ENCODE measurements at places on chromosomes 2 and 18.

- DNase-seq, result no peak
These were observed 63.6 kb upstream of the SIX2 start for GRCh38 chr2:45072862-45073237.

- DNase-seq, result no peak
These were observed 552.9 kb downstream of the TDRD15 start for GRCh38 chr2:21676676-21677075.

DNA sequence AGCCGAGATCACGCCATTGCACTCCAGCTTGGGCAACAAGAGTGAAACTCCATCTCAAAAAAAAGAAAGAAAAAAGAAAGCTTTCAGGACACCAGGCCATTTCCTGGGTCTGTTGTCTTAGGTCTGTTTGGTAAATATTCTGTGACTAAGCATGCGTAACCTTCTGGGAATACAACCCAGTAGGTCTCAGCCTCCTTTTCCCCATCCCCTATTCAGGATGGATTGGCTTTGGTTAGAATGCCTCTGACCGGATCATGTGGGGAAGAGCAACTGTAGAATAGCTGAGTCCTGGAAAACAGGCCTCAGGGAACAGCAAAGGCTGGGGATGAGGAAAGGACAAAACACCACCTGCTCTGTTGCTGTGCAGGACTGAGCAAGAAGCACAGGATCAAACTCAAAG lies 1.6 kb upstream of the PDCL3 start:
- no peak for DNase-seq

DNA sequence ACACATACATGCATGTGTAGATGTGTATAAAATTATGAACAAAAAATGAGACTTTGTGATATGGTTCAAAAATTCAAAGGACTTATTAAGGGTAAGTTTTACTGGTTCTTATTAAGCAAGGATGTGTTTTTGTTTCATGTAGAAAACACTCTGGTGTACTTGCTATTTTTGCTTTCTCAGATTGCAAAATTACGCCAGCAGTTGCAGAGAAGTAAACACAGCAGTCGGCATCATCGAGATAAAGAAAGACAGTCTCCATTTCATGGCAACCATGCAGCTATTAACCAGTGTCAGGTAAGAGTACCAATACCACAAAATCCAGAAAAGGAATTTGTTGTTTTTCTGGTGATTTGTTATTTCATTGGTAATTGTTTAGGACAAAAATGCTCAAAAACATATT lies 91.3 kb downstream of the FAM117B start:
- DNase-seq, result no peak

- DNase-seq, result no peak
These were observed 75.1 kb downstream of the SH3BP4 start for GRCh38 chr2:235026649-235027557.

GRCh38 chr2:214934006-214934405 lies 124.5 kb upstream of the BARD1 start:
- DNase-seq, result no peak

DNA sequence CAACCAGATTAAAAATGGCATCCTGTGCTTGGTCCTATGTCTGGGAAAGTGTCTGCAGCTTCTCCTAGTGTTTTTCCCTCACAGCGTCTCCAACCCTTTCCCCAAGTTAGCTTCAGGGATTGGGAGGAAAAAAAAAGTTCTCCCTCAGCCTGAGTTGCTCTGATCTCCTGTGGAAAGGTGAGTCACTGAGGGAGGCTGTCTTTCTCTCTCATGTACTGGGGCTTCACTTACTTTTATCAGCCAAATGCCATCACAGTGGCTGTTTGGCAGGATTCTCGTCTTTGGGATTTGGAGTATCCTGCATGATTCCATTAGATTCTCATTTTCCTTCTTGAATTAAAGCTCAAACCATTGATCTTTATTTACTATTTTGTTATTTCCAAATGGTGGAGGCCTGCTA lies 18.1 kb downstream of the GTF2A1L start:
- DNase-seq, result no peak

GRCh38 chr2:199462347-199462955 lies 4.7 kb upstream of the SATB2 start:
- no peak for DNase-seq

- DNase-seq, result peak; percentile 92
These were observed 11.5 kb downstream of the IGFBP5 start for GRCh38 chr2:216683846-216684245.

DNA sequence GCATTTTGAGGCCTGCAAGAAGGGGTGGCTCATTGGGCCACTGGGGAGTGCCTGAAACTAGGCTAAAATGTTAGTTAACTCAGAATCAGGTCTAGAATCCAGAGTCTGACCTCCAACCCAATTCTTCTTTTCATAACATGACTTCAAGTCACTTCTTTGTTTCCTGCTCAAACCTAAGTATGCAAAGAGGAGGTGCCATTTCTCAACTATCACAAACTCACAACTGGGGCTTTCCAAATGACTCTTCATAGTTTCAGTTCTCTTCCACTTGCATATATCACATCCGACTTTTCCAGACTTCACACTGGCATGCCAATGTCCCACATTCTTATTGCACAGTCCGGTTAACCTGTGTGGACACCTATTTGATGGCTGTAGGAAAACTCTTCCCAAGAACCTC lies 211.6 kb downstream of the TCF4 start:
- peak; percentile 17 for DNase-seq

DNA sequence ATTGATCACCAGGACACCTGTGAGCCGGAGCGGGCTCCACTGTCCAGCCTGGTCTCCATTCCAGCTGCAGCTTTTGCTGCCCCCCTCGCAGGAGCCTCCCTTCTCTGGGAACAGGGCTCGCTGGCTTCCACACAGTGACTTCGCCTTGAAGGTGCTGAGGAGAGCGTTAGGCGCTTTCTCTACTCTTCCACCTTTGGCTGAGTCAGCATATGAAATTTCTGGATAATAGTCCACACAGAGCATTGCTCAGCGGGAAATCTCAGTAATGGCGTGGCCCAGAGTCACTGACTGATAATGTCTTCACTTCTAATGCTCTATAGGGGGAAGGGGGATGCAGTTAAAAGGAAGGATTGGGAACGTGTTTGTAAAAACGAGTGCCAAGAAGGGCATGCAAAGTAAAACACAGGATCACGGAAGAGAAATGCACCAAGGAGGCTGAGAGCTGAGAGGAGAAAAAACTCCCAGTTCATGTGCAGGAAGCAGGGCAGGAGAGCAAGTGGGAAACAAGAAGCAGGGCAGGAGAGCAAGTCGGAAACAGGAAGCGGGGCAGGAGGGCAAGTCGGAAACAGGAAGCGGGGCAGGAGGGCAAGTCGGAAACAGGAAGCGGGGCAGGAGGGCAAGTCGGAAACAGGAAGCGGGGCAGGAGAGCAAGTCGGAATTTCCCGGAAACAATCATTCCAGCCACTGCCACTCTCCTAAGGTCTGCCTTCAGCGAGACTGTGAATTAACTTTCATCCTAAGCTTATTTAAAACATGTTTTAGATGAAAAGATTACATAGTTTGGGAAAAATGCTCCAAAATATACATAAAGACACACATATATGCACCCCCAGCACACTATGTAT lies 77.7 kb downstream of the MYT1L start:
- no peak for DNase-seq

DNA sequence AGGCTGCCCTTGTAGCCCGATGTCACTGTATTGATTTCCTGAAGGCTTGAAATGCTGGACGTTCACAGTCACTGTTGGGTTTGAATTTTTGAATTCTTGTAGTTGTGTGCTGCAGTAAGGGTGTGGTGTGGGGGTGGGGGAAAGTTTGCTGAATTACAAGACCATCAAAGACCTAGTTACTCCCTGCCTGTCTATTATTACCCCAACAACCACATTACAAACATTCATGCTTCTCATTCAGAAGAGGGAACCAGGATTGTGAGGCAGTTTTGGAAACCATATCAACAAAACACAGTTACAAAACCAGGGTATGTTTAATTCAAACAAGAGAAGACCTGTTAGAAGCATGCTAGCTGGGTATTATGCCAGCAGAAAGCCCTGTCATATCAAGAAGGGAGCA lies 85.8 kb downstream of the CLHC1 start:
- DNase-seq, result no peak

GRCh38 chr2:108223573-108223972 lies 16.2 kb upstream of the SULT1C3 start:
- DNase-seq, result no peak

- DNase-seq, result no peak
These were observed 4.9 kb downstream of the VIT start for GRCh38 chr2:36701391-36701795.
